ENCODE measurements at places on chromosomes 7 and 10.

GRCh38 chr10:122190176-122190943 lies 80.7 kb upstream of the BTBD16 start:
- no peak for DNase-seq

DNA sequence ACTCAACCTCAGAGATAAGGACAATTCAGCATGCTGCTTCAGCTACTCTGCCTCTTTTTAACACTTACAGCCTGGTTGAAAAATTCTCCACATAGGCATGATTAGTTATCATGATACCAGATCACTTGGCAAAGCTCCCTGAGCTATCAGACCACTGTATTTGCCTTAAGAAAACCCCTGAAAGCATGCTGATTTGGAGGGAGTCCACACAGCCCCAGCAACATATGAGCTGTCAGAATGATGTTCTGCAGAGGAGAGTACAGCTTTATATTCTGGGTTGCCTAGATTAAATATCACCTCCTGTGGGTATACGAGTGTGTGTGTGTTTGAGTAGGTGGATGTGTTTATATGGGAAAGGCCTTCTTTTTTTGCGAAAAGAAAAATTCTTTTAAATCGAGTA lies 170.2 kb upstream of the CHRM2 start:
- no peak for DNase-seq

DNA sequence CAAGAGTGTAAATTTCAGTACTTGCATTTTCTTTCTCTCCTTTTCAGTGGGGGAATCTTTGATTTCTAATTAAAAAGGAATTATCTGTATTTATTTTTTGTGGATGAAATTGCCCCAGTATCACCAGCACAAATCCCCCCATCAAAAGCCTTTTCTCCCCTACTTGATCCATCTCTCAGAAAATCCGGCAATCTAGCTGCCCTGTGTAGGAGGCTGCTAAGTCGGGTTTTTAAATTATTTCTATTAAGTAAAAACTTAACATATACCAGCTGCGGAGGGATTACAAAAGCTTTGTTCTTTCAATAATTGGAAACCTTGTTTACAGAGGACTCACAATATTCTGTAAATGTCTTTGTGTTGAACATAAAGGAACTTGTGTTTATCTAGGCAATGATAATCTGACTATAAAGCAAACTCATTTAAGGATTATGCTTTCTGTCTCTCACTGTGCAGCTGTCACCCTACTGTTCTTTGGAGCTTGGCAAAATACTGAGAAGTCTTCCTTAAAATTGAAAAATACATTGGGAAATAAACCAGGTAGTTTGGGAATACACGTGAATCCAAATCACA lies 177.4 kb upstream of the PRR15 start:
- DNase-seq: no peak

DNA sequence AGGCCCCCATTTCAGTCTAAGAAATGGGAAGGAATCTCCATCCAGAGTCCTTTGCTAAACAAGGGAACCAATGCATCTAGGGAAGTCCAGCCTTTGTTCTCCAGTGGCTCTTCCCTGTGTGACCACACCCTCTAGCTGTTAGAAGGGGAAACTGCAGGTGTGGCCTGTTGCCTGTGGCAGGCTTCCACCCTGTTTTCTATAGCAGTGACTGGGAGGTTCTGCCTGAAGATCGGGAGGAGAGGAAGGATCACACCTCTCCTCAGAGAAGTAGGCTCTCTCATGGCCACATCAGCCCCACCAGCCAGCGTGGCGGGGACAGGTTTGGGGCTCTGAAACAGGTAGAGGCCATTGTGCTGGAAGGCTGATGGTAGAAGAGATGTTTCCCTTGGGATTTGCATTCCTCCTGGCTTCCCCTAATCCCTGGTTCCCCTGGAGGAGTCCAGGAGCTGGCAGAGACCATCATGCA lies 47.7 kb upstream of the TRIM8 start:
- no peak for DNase-seq

GRCh38 chr7:140643416-140643815 lies 2.8 kb upstream of the DENND2A start:
- no peak for DNase-seq

- DNase-seq: peak; percentile 58
Measured at GRCh38 chr10:70742537-70743429, 42.4 kb downstream of the TBATA start.

DNA sequence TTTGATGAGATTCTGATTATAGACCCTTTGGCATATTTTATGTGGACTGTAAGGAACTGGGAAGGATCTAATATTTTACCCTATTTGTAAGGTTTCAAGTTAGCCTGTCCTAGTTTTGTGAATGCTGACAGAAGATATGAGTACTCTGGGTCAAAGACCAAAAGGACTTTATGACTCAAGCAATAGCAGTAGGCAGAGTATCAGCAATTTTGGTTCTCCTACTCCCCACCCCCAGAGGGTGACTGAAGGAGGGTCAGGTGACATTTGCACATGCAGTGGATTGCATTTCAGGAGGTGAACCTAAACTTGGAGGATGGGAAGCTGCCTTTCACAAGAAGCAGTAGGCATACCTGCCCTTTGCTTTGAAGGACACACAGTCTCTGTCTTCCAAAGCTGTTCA lies 84.0 kb upstream of the KLF6 start:
- no peak for DNase-seq

GRCh38 chr7:144908324-144908723 lies 72.5 kb upstream of the TPK1 start:
- DNase-seq: no peak

GRCh38 chr7:142425281-142425680 lies 167.4 kb upstream of the PRSS58 start:
- no peak for DNase-seq
